ENCODE measurements at places on chromosomes 6 and 20. TPM values are rescaled to one million over a fixed set of nuclear protein-coding genes. Genes with fewer than 3 reads are reported as not detected.

Gene UTRN
- 147 TPM for polyA plus RNA-seq

Gene SMLR1
- 1.9 TPM for polyA plus RNA-seq

Gene TNF
- 0.16 TPM for polyA plus RNA-seq

Gene SNAP25
- 5.9 TPM for polyA plus RNA-seq

Gene EFCAB8
- polyA plus RNA-seq = not detected

Gene THEMIS
- polyA plus RNA-seq = not detected

Gene LY6G6D
- 0.34 TPM for polyA plus RNA-seq

Gene FHL5
- not detected for polyA plus RNA-seq

Gene OGFR
- 24.5 TPM for polyA plus RNA-seq

Gene HTR1E
- polyA plus RNA-seq = 0.85 TPM

- DNase-seq = no peak
Measured at GRCh38 chr6:11492464-11493290, 44.9 kb upstream of the TMEM170B start.

GRCh38 chr6:17446713-17447112 is 53.3 kb downstream of the CAP2 start:
- no peak for DNase-seq

GRCh38 chr6:140051521-140052512 is 677.4 kb upstream of the CITED2 start:
- DNase-seq = no peak

DNA sequence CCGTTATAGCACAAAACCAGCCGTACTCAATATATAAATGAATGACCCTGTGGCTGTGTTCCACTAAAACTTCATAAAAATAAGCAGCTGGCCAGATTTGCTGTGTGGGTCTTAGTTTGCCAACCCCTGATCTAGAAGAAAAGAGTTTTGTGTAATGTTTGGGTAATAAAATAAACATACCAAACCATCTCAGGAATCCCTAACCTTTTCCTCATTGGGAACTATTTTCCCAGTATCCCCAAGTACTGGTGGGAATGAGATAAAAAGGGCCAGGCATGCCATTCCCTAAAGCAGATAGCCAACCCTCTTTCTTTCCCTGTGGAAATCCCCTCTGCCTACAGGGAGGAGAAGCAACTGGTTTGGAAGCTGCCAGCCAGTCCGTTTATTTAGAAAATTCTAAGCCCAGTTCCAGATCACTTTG is 169.1 kb upstream of the AKAP12 start:
- DNase-seq = no peak

- no peak for DNase-seq
Measured at GRCh38 chr20:53621482-53622246, 28.0 kb upstream of the ZNF217 start.

DNA sequence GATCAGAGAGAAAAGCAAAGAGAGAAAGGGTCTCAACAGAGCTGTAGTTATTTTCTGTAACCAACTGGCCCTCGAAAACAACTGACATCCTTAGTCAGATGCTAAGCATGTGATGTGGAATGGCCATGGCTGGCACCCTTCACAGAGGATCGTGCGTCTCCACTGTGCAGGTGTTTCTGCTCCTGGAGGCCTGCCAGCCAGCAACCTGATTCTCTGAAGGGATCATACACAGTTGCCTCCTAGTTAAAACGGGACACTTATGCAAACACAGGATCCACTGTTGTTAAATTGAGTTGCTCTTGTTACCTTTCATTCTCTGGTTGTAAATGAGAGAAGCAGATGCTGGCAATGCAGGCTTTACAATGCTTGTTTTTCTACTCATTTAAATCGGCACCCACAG is 148.5 kb downstream of the HDGFL1 start:
- no peak for DNase-seq

- DNase-seq = no peak
Measured at GRCh38 chr20:22929661-22930060, 105.5 kb upstream of the SSTR4 start.

- DNase-seq = no peak
Measured at GRCh38 chr20:63538204-63539091, 1.3 kb upstream of the PTK6 start.

- no peak for DNase-seq
Measured at GRCh38 chr6:42417641-42418112, 34.0 kb downstream of the TRERF1 start.

DNA sequence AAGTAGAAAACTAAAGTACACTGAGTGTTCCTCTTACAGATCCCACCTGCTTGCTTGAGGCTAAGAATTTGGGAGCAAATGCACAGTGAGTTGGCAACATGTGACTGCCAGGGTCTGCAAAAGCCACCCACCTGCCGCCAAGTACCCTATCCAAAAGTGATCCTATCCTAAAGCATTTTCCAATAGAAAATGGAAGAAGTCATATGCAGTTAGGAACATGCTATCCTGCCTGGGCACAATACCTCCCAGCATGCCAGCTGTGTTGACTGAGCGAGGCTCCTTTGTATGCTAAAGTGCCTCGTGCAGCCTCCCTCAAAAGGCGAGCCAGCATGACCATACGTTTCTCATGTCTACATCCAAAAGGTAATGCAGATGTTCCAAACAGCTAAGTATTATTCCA is 52.7 kb downstream of the TRAF3IP2 start:
- DNase-seq = no peak

DNA sequence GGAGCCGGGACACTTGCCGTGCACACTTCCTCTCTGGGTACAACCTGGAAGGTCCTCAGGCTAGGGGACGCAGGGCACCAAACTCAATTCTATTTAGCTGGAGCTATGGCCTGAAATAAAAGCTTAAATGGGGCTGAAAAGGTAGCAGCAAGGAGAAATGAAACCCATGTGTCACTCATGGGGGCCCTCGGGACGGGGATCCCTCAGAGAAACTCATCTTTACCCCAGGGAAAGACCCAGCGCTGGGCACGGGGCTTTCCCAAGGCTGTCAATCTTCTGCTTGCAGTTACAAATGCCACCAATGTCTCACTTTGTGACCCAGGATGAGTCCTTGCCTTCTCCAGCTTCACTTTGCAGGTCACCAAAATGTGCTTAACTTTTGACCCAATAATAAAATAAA is 16.5 kb downstream of the SNAI1 start:
- no peak for DNase-seq

DNA sequence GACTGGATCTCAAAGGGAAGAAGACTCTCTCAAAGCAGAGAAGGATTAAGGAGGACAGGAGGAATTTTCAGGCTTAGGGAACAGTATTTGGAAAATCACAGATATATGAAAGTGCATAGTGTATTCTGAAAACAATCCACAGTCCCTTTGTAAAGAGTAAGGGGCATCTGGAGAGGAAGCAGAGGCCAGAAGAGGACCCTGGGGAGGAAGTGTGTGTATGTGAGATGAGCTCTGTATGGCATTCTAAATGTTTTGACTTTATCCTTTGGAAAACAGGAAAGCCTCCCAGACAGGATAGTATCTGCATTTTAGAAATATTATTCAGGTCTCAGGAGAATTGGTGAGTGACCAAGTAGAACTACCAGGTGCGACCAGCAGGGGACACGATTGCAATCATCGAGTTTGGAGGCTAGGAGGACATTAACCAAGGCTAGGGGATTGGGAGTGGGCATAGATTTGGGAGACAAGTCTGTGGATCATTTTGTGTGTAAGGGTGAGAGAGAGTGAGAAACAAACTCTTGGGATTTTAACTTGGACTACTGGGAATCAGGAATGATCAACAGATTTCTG is 38.3 kb upstream of the FAM184A start:
- no peak for DNase-seq

DNA sequence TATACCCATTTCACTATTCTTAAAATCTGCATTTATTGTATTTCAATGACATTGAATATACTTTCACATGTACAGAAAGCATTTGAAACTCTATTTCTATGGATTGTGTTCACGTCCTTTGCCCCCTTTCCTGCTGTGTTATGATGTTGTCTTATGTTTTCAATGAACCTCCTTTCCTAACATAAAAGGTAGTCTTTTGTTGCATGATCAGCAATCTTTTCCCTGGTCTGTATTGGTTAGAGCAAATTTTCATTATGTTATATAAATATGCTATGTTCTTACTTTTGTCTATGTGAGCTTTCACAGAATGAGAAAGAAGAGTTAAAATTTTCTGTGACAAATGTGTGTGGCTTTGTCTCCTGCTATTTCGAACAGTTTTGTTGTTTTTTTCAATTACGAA is 73.1 kb downstream of the KIF16B start:
- no peak for DNase-seq

- DNase-seq = no peak
Measured at GRCh38 chr6:145756170-145756662, 20.9 kb upstream of the EPM2A start.

- no peak for DNase-seq
Measured at GRCh38 chr6:21731411-21732031, 138.0 kb downstream of the SOX4 start.

DNA sequence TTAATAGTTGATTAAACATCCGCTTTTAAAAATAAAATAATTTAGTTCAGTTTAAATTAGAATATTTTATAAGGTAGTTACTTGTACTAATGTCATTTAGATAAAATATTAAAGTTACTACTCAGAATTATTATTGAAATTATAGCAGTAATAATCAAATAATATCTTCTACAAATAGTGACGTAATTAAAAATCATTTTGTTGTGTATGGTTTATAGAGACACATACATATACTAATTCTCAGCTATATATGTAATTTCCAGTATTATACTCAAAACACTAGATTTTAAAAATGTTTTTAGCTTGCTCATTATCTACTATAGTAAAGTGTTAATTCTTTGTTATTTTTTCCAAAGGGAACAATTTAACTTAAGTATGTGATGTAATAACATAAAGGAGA is 435.2 kb upstream of the MANEA start:
- no peak for DNase-seq

DNA sequence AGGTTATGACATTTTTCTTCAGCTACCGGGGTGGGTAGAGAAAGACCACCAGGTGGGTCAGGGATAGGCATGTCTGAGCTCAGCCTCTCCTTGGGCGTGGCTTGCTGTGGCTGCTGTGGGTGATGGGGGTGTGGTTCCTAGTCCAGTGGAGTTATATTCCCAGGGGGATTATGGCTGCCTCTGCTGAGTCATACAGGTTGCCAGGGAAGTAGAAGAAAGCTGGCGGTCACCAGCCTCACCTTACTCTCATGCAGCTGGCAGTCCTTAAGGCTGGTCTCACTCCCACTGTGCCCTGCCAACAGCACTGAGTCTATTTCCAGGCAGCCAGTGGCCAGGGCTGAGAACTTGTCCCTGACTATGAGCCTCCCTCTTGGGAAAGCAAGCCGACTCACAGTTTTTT is 130.0 kb downstream of the SCP2D1 start:
- no peak for DNase-seq

- DNase-seq = no peak
Measured at GRCh38 chr6:7151381-7151780, 43.6 kb downstream of the RREB1 start.

- DNase-seq = no peak
Measured at GRCh38 chr6:139392794-139393193, 18.3 kb upstream of the CITED2 start.

- DNase-seq = no peak
Measured at GRCh38 chr6:20866036-20866435, 331.8 kb downstream of the CDKAL1 start.

GRCh38 chr6:4625557-4625956 is 150.6 kb upstream of the CDYL start:
- DNase-seq = no peak

Measured in right renal cortex interstitium (tissue), 3 donors.